RPMI7951 (cell line): ENCODE measurements at places on chromosomes 6 and 20.
A peak's percentile ranks its signal among the peaks of the same experiment; 100 is the strongest.

- DNase-seq, result no peak
Measured at GRCh38 chr6:157268835-157269234, 54.5 kb downstream of the TMEM242 start.

DNA sequence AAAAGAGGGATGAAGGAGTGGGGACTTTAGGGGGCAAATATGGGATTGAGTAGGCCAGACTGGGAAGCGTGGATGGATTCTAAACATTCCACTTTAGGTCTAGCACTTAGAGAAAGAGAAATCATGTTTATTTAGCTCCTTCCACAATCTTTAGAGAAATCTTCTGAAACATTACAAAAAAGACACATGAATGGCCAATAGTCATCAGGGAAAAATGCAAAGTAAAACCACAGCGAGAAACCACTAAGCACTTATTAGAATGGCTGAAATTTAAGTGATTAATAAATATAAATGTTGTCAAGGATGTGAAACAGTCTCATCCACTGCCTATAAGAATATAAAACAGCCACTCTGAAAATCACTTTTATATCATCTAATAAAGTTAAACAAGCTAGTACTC lies 46.9 kb downstream of the HLA-A start:
- peak; percentile 16 for DNase-seq

DNA sequence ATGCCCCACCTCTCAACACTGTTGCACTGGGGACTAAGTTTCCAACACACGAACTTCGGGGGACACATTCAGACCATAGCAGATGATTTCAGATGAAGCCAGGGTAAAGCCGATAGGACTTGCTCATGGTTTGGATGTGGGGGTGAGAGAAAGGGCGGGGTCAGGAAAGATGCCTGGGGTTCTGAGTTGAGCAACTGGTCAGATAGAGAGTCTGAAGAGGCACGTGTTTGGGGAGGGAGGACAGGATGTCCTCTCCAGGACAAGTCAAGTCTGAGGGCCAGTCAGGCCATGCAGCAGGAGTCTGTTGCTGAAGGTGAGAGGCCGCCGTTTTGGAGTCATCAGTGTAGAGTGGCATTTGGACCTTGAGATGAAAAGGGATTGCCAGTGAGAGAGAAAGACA lies 197.9 kb upstream of the SNX9 start:
- no peak for DNase-seq

GRCh38 chr6:28721372-28721771 lies 195.7 kb downstream of the GPX5 start:
- no peak for DNase-seq

GRCh38 chr20:44692932-44693480 lies 22.2 kb upstream of the CCN5 start:
- peak; percentile 100 for DNase-seq

DNA sequence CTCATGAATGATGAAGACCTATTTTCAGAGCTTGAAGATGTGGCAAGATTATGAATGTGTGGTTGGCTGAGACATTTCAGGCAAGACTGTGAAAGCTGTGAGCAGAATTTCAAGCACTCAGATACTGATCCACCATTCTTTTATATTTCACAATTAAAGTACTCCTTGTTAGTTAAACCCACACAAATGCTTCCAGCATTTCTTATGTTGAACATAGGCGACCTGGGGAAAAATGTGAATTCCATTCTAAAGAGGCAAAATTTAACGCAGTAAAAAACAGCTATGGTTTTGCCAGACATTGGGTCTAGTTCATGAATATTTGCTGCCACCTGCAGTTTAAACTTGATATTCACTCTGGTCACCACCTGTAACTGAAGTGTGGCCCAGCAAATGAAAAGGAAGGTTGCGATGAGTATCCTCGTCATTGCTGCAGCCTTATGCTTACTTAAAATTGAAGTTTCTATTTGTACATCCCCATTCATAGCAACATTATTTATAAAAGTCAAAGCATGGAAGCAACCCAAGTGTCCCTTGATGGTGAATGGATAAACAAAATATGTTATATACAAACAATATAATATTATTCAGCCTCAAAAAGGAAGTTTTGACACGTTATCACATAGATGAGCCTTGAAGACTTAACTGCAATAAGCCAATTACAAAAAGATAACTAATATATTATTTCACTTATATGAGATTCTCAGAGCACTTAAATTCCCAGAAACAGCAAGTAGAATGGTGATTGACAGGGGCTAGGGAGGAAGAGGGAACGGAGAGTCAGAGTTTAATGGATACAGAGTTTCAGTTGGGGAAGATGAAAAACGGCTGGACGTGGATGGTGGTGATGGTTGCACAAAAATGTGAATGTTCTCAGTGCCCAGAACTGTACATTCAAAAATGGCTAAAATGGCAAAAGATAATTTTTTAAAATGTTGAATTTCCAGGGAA lies 32.4 kb upstream of the FAM184A start:
- peak; percentile 54 for DNase-seq

- no peak for DNase-seq
Measured at GRCh38 chr6:41372832-41373626, 37.6 kb downstream of the NCR2 start.

DNA sequence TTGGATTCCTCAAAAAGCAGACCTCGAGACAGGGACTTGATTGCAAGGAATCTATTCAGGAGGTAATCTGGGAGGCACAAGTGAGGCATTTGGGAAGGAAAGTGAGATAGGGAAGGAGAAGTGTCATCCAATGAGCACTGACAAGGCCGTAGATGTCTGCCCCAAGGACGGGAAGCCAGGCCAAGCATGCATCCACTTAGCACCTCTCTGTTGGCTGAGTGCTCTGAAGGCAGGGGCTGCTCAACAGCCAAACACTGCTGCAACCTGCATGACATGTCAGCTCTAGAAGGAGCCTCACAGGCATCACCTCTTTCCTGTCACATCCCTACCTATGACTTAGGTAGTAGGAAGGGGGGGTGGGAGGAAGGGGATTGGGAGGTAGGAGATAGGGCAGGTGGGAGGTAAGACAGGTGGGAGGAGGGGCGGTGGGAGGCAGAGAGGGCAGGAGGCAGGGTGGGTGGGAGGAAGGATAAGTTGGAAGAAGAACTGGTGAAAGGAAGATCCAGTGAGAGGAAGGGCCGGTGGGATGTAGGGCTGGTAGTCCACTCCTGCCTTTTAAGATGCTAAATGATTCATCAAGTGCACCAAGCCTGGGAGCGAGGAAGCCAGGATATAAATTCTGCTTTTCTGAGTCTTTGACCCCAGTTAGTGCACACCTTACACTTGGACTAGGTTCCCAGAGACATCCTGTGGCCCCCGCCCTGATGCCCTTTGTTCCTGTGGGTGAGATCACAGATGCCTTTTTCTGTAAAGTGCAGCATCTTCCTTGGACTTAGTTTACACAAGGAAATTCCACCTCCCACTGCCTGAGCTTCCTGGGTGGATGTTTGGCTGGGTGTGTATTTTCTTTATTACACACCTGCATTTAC lies 83.8 kb upstream of the NXT1 start:
- no peak for DNase-seq

DNA sequence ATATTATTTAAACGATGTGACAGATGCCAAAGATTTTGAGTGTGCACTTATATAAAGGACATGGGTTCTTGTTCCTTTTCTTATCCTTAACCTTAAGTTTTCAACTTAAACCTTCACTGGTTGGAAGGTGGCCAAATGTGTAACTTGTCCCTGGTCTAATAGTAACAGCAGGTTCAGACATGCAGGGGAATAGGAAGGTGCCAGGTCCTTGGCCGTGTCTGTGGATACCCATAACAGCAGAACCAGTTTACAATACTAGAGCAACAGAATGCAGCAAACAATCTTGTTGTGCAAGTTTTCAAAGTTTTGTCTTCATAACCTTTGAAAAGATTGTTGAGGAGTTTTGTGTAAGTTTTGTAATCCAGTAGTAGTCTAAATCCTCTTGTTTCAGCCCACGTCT lies 4.4 kb downstream of the MYB start:
- DNase-seq, result no peak
